ENCODE measurements at places on chromosomes 12 and 14.

- no peak for DNase-seq
Observed at GRCh38 chr12:71935594-71935993, 3.1 kb upstream of the TPH2 start.

DNA sequence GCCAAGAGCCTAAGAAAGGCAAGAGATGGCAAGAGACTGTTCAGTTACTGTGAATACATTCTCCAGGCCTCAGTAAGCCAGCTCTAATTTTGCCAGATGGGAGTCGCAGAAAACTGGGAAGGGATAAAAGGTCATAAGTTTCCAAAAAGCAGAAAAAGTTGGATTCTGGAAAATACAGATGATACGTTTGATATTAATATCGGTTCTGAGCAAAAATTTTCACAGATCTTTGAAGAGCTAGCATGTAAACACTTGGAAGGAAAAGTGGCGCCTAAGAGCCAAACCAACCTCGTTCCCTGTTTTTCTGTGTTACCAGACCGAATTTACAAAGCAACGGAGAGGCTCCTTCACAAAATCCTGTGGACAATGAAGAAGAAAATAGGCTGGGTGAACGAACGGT, 7.8 kb upstream of the EML1 start:
- DNase-seq, result no peak

DNA sequence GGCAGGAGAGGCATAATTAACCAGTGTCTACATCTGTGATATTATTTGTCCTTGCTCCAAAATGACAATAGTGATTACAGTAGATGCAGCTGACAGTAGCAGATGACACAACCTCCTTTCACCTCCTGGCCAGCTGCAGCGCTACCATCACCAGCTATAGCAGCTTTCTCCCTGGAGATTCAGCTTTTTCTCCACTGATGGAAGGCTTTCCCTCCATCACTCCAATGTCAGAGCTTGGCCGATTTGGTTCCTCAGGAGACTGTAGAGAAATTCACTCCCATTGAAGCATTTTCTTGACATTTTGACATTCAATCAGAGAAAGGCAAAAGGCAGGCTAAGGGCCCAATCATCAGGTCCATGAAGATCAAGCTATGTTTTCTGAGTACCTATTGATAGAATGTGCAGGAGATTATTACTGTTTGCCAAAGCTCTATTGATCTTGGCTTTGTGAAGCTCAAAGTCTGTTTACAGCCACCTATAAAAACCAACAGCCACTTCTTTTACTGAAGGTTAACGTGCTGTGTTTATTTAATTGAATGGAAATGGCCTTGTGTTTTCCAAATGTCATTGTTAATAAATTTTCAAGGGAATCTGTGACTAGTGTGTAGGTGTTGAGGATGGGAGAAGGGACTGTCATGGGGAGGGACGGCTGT, 785.1 kb downstream of the DIO2 start:
- no peak for DNase-seq

GRCh38 chr12:71161591-71161990, 3.8 kb upstream of the TSPAN8 start:
- no peak for DNase-seq

DNA sequence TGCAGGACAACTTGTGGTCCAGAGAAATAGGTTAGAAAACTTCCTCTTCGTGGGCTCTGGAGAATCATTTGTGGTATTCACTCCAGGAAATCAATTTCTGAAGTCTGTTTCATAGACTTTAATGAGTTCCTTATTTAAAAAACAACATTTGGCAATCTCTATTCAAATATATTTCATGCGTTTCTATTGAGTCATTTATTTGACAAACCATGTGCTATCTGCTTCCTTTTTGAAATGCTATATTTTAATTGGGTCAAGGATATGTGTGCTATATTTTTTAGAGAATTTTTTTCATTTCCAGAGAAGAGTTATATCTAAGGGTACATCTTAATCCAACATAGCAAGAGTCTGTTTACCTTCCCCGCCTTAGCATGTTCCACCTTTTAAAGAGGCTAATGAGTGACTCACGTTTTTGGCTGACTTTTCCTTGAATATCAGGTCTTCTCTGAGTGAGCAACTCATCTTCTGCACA, 252.4 kb upstream of the EGLN3 start:
- no peak for DNase-seq

- DNase-seq, result no peak
Observed at GRCh38 chr14:20714593-20715250, 26.2 kb downstream of the ANG start.

- DNase-seq, result no peak
Observed at GRCh38 chr14:31854508-31855075, 222.5 kb upstream of the ARHGAP5 start.

- DNase-seq, result no peak
Observed at GRCh38 chr12:18905134-18905533, 167.2 kb downstream of the CAPZA3 start.

DNA sequence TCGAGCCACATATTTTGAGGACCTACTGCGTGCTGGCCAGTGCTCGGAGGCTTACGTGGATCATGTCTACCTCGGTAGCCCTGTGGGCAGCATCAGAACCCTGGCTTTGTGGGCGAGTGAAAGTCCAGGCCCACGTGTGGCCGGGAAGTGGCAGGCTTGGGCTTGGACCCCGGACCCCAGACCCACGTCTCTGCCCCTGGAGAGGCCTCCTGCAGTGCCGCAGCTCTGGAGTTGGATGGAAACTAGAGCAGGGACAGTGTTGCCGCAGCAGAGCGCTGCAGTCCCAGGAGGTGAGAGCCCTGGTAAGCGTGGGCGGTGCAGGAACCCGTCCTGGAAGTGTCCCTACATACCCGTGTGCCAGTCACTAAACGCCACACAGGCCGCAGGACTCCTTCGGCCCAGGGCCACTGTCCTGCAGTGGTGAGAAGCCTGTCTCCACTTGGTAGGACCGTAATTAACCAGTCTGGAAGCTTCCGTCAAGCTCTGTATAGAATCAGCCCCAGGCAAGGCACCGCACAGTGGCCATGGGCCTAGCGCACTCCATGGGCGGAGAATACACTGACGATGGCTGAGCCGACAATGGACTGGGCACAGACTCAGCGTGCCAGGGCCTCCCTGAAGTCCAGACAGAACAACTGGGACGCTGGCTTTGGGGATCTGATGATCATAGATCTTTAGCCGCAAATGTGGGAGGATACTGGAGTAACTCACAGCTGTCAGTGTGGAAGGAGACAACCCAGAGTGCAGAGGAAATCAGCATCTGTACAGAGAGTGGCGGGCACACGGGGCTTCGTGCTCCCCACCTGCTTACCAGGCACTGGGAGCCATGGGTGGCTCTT, 219.5 kb downstream of the KIF26A start:
- no peak for DNase-seq

GRCh38 chr12:25993901-25994651, 35.6 kb downstream of the RASSF8 start:
- DNase-seq, result peak; percentile 86

GRCh38 chr12:50200552-50201273, 33.5 kb upstream of the CERS5 start:
- DNase-seq, result peak; percentile 95

- DNase-seq, result no peak
Observed at GRCh38 chr14:102940729-102941362, 18.4 kb downstream of the AMN start.

DNA sequence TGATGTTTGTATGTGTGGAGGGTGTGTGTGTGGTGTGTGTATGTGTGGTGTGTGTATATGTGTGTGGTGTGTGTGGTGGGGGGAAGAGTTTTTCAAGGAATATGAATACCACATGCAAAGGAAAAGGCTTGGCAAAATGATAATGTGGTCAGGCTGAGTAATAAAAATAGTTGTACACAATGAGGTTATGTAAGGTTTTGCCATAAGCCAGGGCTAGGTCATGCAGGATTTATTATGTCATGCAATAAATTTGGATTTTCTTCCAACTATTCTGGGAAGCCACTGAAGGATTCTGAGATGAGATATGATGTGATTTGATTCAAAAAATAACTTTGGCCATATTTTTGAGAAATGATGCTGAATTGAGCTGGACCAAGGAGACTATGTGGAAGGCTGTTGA, 1191.6 kb upstream of the SEL1L start:
- DNase-seq, result no peak

DNA sequence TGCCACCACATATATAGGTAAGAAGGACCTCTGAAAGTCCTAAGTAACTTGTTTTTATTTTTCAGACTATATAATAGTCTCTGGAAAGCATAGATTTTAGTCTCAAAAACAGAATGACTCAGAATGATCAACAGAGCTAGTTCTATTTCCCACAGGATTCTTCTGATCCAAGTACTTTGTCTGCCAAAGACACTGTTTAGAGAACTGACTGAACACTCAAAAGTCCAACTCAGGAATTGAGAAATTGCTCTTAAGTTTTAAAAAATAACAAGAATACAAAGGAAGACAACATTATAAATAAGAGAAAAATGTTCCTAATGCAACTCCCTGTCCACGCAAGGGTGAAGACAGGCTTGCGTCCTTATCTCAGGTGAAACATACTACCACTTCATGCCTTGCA, 29.0 kb downstream of the LGMN start:
- no peak for DNase-seq

- no peak for DNase-seq
Observed at GRCh38 chr12:95959107-95959506, 16.0 kb downstream of the AMDHD1 start.

DNA sequence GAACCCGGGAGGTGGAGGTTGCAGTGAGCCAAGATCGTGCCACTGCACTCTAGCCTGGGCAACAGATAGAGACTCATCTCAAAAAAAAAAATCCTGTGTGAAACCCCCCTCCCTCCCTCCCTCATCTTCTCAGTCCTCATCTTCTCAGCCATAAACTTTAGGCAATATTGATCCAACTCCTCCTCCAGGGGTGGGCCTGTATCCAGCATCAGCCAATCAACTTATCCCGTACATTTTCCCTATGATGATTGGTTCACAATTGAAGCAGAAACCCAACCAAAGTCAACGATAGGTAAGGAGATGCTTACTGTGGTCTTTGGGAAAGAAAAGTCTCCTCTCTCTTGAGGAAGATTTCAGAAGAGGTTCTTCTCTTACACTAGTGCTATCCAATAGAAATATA, 33.5 kb upstream of the CIT start:
- no peak for DNase-seq

GRCh38 chr14:61300754-61301153, 19.6 kb upstream of the TMEM30B start:
- no peak for DNase-seq

GRCh38 chr12:119308708-119309456, 25.6 kb upstream of the CCDC60 start:
- peak; percentile 26 for DNase-seq

DNA sequence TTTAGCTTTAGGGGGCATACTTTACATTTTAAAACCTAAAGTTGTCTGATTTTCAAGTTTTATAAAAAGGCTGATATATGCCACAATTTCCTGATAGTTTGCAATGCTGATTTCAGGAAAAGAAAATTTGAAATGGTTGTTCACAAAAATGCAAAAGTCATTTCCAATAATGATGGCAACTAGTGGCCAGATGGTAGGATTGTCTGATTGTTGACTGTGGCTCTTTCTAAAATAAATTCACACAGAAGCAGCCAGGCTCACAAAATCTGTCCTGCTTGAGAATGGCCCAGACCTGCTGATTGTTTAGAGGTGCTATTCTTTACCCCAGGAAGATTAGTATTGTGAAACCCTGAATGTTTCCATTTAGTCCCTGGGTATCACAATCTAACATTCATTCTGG, 220.3 kb downstream of the NELL2 start:
- DNase-seq, result no peak

DNA sequence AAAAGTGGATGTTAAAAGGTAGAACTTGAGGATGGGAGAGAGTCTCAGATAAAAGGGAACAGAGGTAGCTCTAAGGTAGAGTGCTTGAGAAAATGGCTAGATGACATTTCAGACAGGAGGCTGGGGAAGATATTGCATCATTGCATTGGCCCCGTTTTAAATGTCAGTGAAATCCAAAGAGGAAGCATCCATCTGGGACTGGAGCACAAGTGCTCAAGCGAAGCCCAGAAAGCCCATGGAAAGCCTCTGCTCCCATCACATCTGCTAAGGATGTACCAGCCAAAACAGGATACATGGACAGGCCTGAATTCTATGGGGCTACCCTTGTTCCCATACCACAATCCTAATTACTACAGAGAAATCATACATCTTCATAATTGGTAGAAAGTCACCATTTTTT, 581.5 kb upstream of the TMEM132C start:
- DNase-seq, result no peak

DNA sequence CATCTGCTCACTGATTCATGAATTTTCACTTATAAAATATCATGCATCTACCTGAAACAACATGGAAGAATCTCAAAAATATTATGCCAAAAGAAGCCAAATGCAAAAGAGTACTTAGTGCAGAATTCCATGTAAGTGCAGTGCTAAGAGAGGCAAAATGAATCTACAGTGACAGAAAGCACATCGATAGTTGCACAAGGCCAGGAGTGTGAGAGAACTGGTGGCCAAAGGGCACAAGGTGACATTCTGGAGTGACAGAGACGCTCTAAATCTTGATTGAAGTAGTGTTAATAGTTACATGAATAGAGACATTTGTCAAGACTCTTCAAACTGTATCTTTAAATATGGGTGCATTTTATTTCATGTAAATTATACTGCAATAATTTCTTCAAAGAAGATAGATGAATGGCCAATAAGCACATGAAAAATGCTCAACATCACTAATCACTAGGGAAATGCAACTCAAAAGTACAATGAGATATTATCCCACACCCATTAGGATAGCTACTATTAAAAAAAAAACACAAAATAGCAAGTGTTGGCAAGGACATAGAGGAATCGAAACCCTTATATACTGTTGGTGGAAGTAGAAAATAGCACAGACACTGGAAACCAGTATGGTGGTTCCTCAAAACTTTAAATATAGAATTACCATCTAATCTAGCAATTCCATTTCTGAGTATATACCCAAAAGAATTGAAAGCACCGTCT, 71.7 kb upstream of the KICS2 start:
- no peak for DNase-seq

- DNase-seq, result no peak
Observed at GRCh38 chr12:27428466-27428865, 18.1 kb upstream of the SMCO2 start.

GRCh38 chr12:132393245-132393795, 63.9 kb upstream of the GALNT9 start:
- no peak for DNase-seq

- DNase-seq, result peak; percentile 23
Observed at GRCh38 chr12:102948941-102949352, 8.5 kb upstream of the ASCL1 start.

- no peak for DNase-seq
Observed at GRCh38 chr14:30354439-30354838, 204.5 kb upstream of the G2E3 start.

- DNase-seq, result no peak
Observed at GRCh38 chr12:65903691-65904383, 79.6 kb downstream of the HMGA2 start.

GRCh38 chr12:68287106-68287505, 33.7 kb upstream of the IL22 start:
- no peak for DNase-seq

GRCh38 chr12:120951-121350, 54.4 kb downstream of the IQSEC3 start:
- DNase-seq, result no peak

- no peak for DNase-seq
Observed at GRCh38 chr12:138898-139534, 72.4 kb downstream of the IQSEC3 start.

- no peak for DNase-seq
Observed at GRCh38 chr14:99128185-99128584, 143.8 kb downstream of the BCL11B start.

GRCh38 chr12:48157889-48158370, 615 bp upstream of the ASB8 start:
- no peak for DNase-seq
